BJ (cell line): ENCODE measurements at places on chromosomes 2 and 18.

GRCh38 chr18:2537296-2537695, 34.0 kb downstream of the METTL4 start:
- DNase-seq: no peak

DNA sequence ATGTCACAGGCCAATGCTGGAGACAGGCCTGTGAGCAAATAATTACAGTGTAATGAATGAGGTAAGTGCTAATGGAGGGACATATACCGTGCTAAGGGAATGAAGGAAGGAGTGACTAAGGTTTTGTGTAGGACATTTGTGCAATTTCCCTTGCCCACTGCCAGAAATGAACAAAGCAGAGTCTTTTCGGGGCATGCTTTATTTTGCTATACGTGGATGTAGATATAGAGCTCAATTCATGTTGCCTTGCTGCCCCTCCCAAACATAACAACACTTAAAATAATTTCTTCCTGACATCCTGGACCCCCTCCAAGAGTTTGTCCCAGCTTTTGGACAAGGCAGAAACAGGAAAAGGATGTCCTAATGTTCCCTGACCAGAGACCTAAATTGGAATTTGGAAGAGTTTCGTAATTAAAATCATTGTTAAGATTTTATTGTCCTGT, 23.7 kb upstream of the CD28 start:
- DNase-seq: no peak

DNA sequence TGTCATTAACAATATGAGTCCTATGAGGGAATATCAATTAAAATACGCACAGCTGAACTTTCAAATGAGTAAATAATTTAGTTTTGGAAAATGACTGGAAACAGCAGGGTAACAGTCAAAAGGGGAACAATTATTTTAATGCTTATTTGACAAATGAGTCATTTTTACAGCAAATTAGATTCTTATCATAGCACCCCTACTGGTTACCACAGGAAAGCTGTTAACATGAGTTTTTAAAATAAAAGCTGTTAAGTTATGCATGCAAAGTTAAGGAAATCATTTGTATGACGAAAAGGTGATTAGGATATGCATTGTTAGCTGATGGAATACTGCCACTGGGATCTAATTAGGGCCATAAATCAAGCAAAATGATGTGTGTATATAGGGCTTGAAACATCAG, 435.1 kb upstream of the MEIS1 start:
- DNase-seq: no peak

DNA sequence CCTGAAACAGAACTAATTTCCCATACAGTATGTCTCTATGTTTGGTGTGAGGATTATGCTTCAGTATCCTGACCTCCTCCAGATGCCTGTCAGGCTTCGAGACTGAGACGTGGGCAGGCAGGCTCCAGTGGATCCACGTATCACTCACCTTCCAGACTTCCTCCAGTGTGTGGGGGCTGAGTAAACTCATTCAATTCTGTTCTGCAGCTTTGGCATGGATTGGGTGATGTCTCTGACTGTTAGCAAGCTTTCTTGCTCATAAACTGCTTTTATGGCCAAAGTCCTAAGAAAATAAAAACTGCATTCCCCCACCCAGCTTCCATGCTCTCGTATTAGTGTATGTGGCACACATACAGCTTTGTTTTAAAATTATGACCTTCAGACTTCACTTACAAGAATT, 53.6 kb downstream of the CCDC93 start:
- DNase-seq: no peak

GRCh38 chr2:36333350-36334012, 22.1 kb upstream of the CRIM1 start:
- DNase-seq: no peak

DNA sequence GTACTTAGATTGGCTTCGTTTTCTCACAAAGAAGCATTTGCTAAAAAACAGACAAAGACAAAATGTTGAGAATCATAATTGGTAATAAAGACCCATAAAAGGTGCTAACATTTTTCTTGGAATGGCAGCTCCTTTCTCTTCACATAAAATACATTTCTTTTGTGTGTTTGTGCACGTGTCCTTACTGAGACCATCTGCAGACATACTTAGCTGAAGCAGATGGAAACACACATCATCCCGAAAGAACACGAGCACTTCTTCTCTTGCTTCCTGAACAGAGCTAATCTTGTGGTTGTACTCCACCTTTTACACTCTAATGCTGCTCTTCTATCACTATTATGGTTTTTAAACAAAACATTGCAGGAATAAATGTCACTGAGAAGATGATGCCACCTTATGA, 142.5 kb downstream of the SPHKAP start:
- DNase-seq: no peak

GRCh38 chr2:3611589-3611988, 16.7 kb downstream of the COLEC11 start:
- DNase-seq: no peak
